ENCODE measurements at places on chromosomes 16 and 17.

DNA sequence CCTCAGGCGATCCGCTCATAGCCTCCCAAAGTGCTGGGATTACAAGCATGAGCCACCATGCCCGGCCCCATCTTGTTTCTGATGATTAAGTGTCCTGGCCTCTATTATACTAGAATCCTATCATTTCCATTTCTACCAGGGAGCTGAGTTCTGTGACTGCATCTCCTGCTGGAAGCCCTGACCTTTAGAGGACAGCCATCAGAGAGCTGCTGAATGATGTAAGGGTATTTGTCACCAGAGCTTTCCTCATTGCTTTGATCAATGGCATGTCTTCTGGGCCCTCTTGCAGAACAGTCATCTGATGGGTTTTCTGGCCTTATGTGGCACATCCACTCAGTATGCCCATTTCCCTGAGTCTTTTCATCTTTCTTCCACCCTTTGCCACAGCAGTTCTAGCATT is 39.9 kb downstream of the PSMD12 start:
- DNase-seq = no peak

DNA sequence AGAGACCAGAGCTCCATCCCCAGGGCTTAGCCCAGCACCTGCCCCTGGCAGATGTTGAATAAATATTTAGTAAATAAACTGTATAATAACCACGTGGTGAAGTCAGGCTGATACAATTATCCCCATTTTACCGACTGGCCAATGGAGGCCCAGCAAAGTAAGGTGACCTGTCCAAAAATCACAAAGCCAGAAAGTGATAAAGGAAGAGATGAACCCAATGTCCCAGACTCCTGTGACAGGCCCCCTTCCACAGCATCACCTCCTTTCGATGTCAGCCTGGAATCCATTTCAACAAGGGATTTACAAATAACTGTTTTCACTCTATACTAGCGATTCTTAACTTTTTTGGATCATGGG is 5.5 kb downstream of the TVP23A start:
- no peak for DNase-seq

- DNase-seq = no peak
These were observed 16.8 kb downstream of the ABCA3 start for GRCh38 chr16:2323701-2324100.

GRCh38 chr17:52696362-52696761 is 537.8 kb upstream of the CA10 start:
- DNase-seq = no peak

GRCh38 chr17:4344926-4345325 is 21.5 kb downstream of the UBE2G1 start:
- no peak for DNase-seq

- DNase-seq = peak; percentile 50
These were observed 12.0 kb upstream of the RNF157 start for GRCh38 chr17:76252040-76252954.

- DNase-seq = no peak
These were observed 15.7 kb downstream of the ALDH3A2 start for GRCh38 chr17:19664136-19664820.

GRCh38 chr17:632560-632959 is 82.1 kb downstream of the VPS53 start:
- DNase-seq = peak; percentile 36

DNA sequence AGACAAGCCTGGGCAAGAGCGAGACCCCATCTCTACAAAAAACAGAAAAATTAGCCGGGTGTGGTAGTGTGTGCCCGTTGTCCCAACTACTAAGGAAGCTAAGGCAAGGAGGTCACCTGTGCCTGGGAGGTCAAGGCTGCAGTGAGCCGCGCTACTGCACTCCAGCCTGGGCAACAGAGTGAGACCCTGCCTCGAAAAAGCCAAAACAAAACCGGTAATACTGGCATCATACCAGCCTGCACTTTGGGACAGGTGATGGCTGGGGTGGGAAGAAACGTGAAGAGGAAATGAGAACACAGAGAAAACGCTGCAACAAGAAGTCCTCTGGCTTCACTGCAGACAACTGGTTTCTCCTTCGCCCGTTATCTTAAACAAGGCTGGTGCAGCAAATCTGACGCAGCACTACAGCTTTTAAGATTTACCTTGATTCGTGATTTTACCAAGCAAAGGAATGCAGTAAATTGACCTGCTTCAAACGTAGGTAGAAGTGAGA is 725 bp upstream of the CASC3 start:
- DNase-seq = no peak

DNA sequence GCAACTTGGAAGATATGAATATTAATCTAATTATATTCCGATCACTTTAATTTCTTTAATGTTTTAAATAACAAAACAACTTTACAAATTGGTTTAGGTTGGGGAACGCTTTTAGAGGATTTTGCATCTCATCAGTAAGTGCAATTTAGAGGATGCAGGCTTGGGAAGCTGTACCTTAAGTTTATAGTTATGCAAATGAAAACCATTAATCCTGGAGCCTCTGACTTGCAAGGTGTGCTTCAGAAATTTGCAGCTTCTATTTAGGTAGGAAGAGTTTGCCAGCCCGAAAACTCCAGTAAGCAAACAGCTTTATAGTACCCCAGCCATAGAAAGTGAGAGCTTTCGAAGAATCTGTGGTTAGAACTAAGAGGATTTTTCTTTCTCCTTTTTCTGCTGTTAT is 547.0 kb downstream of the MAF start:
- DNase-seq = no peak

GRCh38 chr16:75576384-75576811 is 10.2 kb downstream of the GABARAPL2 start:
- DNase-seq = no peak

- DNase-seq = no peak
These were observed 8.8 kb downstream of the ITGB4 start for GRCh38 chr17:75730065-75730464.

DNA sequence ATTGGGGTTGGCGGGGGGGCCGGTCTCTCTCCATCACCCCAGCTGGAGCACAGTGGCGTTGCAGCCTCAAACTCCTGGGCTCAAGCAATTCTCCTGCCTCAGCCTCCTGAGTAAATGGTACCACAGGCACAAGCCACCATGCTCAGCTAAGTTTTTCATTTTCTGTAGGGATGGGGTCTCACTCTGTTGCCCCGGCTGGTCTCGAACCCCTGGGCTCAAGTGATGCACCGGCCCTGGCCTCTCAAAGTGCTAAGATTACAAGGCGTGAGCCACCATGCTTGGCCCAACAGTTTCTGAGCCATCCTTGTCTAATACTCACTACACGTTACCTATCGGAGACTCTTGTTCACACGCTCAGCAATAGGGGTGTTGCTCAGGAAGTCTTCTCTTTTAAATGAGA is 11.6 kb downstream of the WDR59 start:
- DNase-seq = no peak

DNA sequence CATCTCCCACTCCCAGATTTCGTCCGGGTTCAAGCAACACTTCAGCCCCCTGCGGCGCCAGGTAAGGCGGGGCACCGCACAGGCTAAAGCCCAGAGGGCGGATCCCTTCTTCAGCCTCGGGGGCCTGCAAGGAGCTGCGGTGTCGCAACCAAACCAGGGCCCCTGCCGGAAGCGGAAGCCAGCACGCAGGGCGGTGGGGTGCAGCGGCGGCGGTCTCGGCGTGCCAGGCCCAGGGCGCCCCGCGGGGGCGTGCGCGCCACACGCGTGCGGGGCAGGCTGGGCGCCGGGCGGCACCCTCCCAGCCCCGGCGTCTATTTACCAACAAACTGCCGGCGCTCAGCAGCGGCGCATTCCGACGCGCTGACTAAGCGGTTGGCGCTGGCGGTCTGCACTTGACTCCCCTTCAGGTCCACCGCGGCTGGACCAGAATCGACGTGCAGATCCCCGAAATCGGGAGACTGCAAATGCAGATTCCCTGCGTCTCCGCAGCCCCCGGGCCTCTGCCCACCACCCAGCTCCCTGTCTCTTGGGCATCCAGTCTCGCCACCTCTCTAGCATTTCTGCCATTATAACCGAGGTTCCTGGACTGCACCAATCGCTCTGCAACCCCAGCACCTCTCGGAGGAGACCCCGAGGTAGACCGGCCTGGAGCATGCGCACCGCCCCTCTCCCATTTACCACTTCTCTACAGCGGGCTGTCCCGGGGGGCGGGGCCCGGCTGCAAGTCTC is 421 bp upstream of the DLX4 start:
- peak; percentile 38 for DNase-seq

- no peak for DNase-seq
These were observed 7.1 kb downstream of the VWA3A start for GRCh38 chr16:22099256-22099975.

- DNase-seq = no peak
These were observed 11.4 kb downstream of the IGFBP4 start for GRCh38 chr17:40454613-40454995.

GRCh38 chr16:20946015-20946629 is 45.6 kb downstream of the LYRM1 start:
- no peak for DNase-seq

DNA sequence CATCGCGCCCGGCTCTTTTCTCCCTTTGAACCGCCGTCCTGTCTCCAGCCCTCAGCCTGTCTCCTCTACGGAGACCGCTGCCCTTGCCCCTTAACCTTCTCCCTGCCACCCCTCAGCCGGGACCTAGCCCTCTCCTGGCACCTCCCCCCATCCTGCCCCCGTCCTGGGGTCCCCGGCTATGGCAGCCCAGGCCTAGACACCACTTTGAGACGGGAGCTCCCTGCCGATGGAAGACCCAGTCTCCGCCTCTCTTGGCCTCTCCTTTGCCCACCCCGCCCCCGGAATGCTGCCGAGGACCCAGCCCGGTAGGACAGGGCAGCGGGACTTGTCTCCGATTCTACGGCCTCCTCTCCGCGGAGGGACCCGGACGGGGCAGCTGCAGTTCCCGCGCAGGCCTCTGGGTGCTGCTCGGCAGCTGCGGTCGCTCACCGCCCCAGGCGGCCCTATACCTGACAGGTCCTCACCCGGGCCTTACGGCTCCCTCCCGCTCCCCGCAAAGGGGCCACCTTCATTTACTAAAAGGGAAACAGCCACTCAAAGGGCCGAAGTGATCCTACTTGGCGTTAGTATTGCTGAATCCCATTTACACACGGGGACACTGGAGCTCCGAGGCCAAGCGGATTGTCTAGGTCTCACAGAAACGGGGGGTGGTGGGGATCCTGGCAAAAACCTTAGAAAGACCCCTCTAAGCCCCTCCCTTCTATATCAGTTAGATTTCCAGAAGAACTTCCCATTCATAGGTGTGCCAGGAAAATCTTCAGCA is 32.6 kb upstream of the TAC4 start:
- peak; percentile 66 for DNase-seq

- DNase-seq = peak; percentile 23
These were observed 27.7 kb upstream of the CACNG5 start for GRCh38 chr17:66807182-66807581.

GRCh38 chr16:85891033-85891775 is 7.8 kb upstream of the IRF8 start:
- peak; percentile 71 for DNase-seq

DNA sequence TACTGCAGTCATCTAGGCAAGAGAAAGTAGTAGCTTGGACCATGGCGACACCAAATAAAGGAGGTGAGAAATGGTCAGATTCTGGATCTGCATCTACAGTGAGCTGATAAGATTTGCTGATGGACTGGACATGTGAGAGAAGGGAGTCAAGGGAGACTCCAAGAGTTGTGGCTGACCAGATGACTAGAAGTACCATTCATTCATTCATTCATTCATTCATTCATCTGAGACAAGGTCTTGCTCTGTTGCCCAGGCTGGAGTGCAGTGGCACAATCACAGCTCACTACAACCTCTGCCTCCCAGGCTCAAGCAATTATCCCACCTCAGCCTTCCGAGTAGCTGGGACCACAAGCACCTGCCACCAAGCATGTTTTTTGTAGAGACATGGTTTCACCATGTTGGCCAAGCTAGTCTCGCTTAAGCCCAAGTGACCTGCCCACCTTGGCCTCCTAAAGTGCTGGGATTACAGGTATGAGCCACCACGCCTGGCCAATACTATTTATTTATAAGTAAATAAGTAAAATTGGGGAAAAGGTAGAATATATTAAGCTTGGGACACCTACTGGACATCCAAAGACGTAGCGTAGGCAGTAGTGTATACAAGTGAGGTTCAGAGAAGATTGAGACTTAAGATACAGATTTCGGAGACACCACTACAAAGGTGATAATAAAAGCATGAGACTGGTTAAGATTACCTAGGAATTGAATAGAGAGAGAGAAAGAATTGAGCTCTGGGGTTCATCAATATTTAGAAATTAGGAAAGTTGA is 15.7 kb upstream of the RNF43 start:
- DNase-seq = no peak
